Aorta (tissue), 5 donors: ENCODE measurements at places on chromosomes 6 and 20. TPM values are rescaled to one million over a fixed set of nuclear protein-coding genes. Genes with fewer than 3 reads are reported as not detected.
A peak's percentile ranks its signal among the peaks of the same experiment; 100 is the strongest.

DNA sequence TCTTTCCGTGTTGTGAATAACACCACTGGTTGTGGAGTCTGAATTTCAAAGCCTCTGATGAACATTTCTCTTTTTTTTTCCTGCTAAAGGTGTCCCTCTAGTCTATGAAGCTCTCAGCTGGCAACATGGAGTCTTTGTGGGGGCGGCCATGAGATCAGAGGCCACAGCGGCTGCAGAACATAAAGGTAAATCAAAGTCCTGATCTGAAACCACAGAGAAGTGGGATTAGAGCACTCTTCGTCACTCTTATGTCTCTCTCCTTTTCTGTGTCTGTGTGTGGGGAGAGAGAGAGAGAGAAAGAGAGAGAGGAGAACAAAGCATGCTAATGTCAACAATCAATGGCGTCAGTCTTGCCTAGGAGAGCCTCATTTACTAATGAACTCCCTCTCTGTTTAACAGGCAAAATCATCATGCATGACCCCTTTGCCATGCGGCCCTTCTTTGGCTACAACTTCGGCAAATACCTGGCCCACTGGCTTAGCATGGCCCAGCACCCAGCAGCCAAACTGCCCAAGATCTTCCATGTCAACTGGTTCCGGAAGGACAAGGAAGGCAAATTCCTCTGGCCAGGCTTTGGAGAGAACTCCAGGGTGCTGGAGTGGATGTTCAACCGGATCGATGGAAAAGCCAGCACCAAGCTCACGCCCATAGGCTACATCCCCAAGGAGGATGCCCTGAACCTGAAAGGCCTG, 4.2 kb downstream of the PCK1 start:
- DNase-seq: no peak

DNA sequence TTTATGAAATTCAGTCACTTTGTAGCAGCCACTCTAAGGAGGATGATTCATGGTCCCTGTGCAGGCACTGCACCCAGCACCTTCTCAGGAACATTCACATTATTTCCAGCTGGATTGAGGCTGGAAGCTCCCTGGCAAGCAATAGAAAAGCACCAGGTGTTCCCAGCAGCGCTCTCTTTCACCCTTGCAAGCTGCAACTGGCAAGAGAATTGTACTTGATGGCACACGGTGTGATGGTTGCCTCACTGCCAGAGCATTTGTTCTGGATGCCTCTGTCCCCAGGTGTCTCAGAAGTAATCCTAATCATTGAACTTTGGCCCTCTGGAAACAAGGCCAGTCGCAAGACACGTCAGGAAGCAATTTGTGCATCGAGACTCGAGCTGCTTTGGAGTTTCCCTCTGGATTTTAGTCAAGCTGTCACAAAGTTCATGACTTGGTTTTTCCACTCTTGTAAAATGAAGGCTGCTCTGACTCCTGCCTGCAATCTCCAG, 24.9 kb upstream of the PHACTR2 start:
- DNase-seq: no peak

The RSPH4A gene
- 0.68 TPM for total RNA-seq

The LPA gene
- not detected for total RNA-seq

GRCh38 chr20:59145924-59146779, 17.5 kb upstream of the ZNF831 start:
- DNase-seq: no peak

DNA sequence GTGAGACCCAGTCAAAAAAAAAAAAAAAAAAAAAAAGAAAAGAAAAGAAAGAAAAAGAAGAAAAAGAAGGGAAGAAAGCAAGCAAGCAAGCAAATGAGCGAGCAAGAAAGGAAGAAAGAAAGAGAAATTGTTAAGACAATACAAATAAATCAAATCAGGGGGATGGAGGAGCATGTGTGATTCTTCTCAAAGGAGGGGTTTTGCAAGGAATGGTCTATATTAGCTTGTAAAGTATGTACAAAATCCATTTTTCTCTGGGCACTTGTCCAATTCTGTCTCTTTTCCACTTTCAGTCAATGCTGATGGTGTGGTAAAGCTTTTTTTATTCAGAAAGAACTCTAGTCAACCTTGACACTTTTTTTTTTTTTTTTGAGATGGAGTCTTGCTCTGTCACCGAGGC, 133.7 kb upstream of the TNFAIP3 start:
- no peak for DNase-seq

The GSTA2 gene
- not detected for total RNA-seq

The EEF1A2 gene
- 1.5 TPM for total RNA-seq

GRCh38 chr6:45898941-45899682, 116.5 kb downstream of the CLIC5 start:
- no peak for DNase-seq

GRCh38 chr20:64161356-64162238, 2.7 kb upstream of the MYT1 start:
- DNase-seq: no peak

DNA sequence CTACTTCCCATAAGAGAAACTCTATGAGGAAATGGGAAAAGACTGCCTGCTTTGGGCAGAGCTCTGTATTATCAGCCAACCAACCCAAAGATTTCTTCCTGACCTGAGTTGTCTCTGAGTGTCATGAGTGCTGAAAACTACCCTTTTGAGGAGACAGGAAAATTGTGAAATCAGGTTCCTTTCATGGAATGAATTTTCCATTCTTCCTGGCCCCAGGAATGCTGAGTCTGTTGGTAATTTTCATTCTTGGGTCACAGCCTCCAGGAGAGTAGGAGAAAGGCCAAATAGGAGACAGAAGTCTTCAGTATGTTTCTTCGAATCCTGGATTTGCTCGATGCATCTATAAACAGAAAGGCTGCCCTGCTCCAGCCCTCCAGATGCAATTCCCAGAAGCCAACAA, 53.6 kb downstream of the SCML4 start:
- no peak for DNase-seq

The SOBP gene
- total RNA-seq: 18.6 TPM

- DNase-seq: no peak
Measured at GRCh38 chr20:55741801-55742200, 263.5 kb downstream of the CBLN4 start.

The CCN6 gene
- not detected for total RNA-seq

DNA sequence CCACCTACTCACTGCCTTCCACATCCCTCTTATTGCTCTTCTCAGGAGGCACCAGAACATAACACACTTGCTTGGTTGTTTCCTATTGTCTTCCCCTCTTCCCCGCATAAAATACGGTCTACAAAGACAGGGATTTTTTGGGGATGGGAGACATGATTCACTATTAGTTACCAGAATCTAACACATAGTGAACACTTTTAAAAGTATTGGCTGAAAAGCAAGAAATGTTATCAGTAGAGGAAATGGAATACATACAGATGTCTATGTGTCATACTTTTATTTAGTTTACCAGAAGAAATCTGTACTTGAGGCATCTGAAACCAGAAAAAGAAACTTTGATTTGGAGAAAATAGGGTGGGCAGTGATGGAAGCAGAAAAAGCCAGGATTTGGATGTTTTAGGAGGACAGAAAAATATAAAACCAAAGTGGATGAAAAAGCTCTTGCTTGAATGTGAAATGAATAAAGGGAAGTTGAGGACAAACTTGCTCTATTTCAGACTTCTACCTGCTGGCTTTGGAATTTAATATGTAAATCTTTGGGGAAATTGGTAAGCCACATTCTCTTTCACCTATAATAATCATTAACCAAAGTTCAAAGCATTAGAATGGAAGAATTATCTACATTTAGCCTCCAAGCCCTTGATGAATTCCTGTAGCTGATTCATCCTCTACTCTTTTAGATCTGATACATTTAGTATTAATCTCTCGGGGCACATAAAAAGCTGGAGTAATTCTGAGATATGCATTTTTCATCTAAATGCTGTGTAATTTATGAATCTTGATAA, 82.6 kb downstream of the DOK5 start:
- DNase-seq: no peak

DNA sequence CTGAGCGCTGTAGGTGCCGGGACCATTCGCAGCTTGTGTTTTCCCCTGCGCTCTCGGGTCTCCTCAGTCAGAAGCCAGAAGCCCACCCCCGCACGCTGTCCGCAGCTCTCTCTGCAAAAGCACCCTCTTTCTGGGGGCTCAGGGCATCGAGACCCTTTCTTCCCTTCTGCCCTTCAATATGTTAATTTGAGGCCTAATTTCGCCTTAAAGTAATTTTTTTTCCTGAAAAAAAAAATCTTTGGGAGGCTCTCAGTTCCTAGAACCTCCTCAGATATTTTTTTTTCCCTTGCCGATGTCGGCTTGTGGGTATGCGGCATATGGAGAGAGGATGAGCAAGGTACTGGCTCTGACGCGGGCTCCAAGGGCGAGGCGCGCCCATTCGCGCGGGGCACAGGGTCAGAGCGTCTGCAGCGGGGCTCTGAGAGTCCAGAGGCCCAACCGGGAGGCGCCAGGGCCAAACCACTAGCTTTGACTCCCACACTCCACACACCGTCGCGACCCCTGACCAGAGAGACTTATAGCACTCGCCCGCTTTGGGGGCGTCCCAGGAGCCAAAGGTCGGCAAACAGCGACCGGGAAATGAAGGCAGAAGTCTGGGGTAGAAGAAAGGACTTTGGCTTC, 893 bp downstream of the PRDM13 start:
- no peak for DNase-seq

DNA sequence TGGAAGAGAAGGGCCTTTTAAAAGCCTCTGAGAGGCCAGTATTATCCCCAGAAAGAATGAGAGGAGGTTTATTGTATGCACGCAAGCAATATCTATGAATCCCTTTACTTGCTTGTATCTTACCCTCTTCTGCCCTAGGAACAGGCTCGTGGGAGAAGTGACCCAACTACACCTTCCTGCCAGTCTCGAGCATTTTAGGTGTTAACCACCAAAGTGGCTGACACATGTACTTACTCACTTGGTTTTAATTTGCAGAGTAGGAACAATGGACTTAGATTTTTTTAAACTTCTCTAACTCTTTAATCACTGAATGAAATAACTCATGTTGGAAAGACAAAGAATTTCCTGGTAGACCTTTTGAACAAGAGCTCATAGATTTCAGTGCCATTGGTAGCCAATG, 296.9 kb downstream of the PLCB1 start:
- no peak for DNase-seq

DNA sequence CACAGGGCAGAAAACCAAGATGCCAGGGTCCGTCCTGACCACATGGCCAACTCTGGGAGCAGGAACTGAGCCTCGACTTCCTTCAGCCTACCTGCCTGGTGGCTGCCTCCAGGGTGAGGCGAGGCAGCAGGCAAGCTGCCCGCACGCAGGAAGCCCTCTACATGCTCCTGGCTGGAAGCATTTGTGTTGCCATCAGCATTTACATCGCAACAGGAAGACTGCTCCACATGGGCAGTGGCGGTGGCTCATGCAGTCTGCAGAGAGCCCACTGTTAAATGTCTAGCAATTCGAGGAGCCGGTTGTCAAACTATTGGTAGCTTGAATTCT, 233.8 kb downstream of the SYNDIG1 start:
- no peak for DNase-seq

DNA sequence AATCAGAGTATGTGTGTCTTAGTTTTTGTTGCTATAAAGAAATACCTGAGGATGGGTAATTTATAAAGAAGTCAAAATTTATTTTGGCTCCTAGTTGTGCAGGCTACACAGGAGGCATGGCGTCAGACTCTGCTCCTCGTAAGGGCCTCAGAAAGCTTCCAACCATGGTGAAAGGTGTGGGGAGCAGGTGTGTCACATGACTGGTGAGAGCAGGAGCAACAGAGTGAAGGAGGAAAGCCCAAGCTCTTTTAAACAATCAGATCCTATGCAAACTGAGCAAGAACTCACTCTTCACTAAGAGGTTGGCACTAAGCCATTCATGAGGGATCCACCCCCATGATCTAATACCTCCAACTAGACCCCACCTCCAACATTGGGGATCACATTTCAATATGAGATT, 1524.3 kb downstream of the HACE1 start:
- DNase-seq: no peak

The EBF4 gene
- total RNA-seq: 19.9 TPM

DNA sequence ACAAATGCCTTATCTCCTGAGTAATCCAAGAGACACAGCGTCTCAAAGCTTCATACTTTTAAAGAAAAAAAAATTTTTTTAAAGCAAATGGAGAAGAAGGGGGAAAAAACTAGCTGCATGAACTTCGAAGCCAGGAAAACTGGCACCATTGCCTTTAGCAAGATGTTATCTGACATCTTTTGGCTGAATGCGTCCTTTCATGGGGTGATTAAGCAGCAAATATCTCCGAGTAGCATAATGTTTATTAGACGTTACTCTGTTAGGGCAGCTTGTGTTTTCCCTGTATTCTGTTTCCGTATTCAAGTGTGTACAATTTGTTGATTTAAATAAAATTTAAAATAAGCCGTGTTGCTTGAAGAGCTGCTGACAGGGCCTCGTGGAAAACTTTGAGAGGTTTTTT, 76.5 kb upstream of the TSHZ2 start:
- DNase-seq: no peak

- no peak for DNase-seq
Measured at GRCh38 chr6:34462551-34462971, 3.3 kb upstream of the PACSIN1 start.

The TREM1 gene
- total RNA-seq: 18.4 TPM

The GRM1 gene
- not detected for total RNA-seq

DNA sequence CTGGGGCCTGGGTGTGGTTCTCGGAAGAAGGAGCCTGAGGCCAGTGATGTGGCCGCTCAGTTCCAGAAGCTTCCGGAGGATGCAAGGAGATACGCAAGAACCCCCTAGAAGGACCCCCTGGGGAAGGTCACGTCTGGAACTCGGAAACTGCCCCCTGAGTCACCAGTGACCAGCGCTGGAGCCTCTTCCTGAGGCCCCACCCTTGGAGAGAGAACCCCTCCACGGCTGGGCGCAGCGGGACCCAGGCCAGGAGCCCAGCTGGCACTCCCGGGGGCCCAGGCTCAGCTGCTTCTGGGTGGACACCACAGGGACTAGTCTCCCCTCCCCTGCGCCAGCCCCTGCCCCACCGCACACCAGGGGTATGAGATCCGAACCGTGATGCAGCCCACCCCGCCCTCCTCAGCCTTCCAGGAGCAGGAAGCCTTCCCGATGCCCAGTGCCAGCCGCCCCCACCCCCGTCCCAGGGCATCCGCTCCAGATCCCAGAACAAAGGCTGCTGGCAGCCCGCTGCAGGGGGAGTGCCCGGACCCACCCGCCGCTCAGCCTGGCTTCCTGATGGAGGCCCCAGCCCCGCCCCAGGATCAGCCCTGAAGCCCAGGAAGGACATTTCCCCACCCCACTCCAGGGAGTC, 7.5 kb downstream of the LAMA5 start:
- DNase-seq: peak; percentile 79

The TFEB gene
- total RNA-seq: 22.2 TPM

DNA sequence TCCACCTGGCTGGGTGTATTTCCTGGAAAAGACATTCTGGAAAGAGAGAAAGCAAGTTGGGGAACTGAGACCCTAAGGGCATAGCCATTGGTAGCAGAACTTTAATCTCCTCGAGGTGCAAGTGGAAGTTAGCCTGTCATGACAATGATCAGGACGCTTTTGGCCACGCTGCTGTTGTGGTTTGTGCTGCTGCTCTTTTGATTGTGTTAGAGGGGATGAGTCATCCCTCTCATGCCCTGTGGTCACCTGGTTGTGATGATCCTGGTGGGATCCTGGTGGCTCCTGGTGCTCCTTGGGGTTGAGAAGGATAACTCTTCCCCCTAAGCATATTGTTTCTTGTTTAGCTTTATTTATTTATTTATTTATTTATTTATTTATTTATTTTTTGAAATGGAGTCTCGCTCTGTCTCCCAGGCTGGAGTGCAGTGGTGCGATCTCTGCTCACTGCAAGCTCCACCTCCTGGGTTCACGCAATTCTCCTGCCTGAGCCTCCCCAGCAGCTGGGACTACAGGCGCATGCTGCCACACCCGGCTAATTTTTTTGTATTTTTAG, 350.3 kb downstream of the KIF16B start:
- DNase-seq: no peak
